Renal pelvis (tissue), 12 donors: ENCODE measurements at places on chromosomes 1 and 21.

- no peak for DNase-seq
Measured at GRCh38 chr1:180489976-180490375, 12.4 kb downstream of the ACBD6 start.

DNA sequence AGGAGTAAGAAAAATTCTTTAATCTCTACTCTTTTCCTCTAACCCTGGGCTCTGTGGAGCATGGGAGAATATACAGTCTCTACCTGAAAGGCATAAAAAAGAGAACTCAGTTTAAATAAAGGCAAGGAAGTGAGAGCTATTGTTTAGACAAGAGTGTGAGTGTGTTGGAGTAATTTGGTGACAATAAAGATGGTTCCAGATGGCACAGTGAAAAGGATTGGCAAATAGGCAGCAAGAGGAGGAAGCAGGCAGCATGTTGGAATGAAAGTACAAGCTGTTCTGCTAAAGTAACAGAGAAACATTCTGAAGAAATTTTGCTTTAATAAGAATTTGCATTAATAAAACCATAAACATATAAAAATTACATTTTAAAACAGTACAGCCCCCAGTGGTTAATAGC lies 163.4 kb downstream of the DNM3 start:
- no peak for DNase-seq

GRCh38 chr1:77762072-77762476 lies 2.4 kb upstream of the USP33 start:
- no peak for DNase-seq

DNA sequence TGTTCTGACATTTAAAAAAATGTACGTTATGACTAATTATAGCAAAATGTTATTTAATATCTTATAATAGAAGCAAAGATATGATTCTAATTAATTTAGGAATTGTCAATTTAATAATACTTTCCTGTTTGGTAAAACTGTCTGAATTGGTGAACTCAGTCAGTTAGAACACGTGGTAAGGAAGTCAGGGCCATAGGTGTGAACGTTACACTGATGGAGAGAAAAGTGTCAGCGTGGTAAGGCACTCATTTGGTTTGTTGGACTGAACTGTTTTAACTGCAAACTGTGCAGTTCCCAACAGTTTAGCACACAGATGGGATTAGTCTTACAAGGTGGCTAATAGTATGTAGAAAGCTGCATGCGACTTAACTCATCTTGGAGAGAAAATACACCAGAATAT lies 102.9 kb downstream of the EPB41 start:
- no peak for DNase-seq

GRCh38 chr1:47630346-47630745 lies 192.5 kb downstream of the FOXD2 start:
- DNase-seq = no peak

GRCh38 chr1:116766616-116767469 lies 12.6 kb downstream of the CD2 start:
- no peak for DNase-seq

- DNase-seq = no peak
Measured at GRCh38 chr1:111176678-111177077, 23.8 kb downstream of the DENND2D start.

GRCh38 chr1:21613072-21613867 lies 55.9 kb downstream of the RAP1GAP start:
- DNase-seq = no peak

- DNase-seq = no peak
Measured at GRCh38 chr1:110548381-110548780, 29.4 kb upstream of the KCNA10 start.
